ENCODE measurements at places on chromosomes 6 and 20.

DNA sequence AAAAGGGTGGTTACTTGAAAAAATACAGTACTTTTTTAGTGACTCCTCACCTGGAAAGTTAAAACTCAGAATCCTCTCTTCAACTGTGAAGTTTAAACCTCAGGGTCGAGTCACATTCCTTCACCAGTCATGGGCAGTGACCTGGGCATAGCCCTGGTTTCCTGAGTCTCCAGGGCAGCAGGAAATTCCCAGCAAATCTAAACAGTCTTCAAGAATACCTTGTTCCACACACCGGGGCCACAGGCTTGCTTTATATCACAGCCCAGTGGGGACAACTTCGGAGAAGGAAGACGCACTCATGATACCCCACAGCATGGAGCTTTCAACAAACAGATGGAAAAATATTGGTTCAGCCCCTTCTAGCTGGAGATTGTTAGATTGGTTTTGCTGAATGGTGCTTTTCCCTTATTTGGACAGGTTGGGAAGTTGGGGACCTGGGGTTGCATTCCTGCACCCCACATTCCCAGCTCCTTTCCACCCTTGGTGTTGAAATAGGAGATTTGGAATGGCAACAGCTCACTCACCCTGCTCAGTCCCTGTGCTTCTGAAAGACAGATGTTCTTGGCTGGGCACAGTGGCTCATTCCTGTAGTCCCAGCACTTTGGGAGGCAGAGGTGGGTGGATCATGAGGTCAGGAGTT is 113.0 kb upstream of the TMEM170B start:
- no peak for DNase-seq

DNA sequence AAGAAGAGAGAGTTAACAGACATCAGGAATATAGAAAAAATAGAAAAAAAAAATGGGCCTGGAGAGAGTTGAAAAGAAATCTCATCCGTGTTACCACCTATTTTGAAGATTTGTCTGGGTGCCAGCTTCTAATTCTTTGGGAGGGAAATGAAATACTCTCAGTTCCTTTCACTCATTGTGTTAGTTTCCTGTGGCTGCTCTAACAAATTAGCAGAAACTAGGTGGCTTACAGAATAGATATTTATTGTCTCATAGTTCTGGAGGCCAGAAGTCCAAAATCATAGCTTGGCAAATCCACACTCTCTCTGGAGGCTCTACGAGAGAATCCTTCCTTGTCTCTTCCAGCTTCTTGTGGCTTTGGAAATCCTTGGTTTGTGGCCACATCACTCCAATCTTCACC is 225.1 kb upstream of the BTBD3 start:
- no peak for DNase-seq

DNA sequence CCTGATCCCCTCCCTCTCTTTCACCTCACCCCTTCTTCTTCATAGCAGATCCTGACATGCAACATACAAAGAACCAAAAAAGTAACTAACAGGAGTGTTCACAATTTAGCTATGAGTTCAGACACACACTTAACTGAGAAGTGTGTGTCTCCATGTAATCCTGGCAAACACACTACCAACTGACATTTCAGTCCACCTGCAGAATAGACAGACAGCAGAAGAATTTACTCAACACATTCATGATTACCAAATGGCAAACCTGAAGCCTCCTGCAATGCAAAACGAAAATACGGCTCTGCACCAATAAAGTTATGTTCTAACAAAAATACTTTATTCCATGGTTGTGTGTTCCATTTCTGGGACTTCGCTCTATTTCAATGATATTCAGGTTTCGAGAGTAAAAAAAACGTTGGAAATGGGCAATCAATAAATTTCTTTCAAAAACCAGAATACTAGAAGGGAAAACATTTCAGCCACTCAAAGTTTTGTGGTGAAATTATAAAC is 2.6 kb downstream of the BACH2 start:
- DNase-seq = no peak

- no peak for DNase-seq
Measured at GRCh38 chr6:7502743-7503142, 38.7 kb upstream of the DSP start.

- DNase-seq = no peak
Measured at GRCh38 chr20:43722153-43722505, 4.7 kb downstream of the GTSF1L start.
